ENCODE measurements at places on chromosomes 12 and 14. TPM values are rescaled to one million over a fixed set of nuclear protein-coding genes. Genes with fewer than 3 reads are reported as not detected.

DNA sequence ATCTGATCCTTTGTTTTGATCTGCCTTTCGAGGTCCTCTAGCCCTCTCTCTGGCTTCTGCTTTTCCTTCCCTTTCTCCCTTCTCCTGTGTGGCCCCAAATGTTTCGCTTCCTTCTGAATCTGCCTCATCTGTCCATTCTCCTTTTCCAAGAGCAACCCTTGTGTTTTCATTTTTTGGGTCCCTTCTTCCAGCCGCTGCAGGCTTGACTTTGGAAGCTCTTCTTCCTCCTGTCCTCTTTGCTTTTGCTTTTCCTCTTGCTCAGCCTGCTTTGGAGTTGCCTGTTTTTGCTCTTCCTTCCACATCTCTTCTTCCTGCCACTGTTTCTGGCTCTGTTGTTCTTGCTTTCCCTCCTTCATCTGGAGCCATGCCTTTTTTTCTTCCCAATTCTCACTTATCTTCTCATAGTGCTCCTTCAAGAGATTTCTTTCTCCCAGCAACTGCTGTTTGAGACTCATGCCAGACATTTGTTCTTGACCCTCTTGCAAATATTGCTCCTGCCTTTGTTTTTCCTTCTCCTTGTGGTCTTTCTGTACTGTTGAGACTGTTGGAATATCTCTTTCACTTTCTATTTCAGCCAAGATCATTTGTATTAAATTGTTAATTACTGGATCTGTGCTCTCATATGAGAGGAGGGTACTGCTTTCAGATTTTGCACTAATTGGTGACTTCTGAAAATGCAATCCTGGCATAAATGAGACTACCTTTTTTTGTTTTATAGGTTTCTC lies 42.4 kb downstream of the FAM186A start:
- no peak for DNase-seq

DNA sequence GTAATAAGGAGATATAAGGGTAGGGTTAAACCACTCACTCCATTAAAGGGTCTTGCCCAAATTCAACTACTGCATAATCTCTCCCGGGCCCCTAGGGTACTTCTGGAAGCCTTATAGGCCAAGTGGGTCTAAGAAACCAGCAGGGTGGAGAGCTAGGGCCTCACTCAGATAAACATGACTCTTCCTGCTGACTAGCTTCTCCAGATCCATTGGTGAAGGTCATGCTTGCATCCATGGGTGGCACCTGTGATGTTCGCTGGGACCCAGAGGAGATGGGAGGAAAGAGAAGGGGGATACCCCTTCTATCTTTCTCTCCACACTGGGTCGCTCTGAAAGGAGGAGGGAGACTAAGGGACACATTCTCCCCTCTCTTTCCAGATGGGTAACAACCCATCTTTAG lies 36.1 kb upstream of the HIGD1C start:
- DNase-seq = no peak

GRCh38 chr14:104343690-104344640 lies 205.6 kb downstream of the KIF26A start:
- no peak for DNase-seq

DNA sequence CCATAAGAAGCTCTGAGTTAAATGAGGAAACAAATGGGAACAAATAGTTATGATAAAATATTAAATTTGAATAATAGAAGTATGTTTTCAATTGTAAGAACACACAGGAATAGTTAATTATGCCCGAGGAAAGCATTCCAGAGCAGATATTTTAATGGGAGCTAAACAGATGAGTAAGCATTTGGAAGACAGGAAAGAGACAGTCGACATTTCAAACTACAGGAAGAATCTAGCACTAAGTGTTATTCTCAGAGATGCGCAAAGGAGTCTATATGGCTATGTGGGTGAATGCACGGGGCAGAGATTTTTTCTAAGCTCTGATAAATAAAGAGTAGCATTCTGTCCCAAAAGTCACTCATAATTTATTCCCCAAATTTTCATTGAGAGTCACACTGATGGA lies 64.5 kb upstream of the SSTR1 start:
- DNase-seq = no peak

The MSRB3 gene
- total RNA-seq = 9.9 TPM

DNA sequence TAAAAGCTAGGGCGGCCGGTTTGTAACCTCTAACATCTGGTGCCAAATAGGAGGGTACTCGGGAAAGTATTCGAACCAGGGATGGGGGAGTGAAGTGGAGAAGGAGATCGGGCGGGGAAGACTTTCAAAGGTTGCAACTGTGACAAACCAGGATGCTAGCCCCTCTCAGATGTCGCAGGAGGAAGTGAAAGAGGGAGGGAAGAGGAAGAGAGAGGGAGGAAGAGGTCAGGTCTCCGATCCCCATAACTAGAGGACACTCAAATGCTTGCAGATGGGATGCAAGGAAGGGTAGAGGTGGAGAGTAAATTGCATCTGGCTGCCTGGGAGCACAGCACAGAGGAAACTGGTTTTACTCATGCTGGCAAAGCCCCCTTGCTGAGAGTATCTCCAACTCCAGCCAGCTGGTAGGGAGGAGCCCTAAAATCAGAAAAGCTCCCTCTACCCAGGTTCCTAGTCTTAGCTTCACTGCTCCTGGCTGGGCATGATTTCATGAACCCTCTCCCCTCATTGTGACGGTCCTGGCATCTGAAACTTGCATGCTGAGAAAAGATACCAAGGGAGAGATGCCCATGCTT lies 696.7 kb upstream of the TBX3 start:
- DNase-seq = no peak

GRCh38 chr12:54239620-54240019 lies 40.3 kb downstream of the CBX5 start:
- DNase-seq = no peak

The KRT77 gene
- not detected for total RNA-seq

The SETD3 gene
- 36.6 TPM for total RNA-seq

The SMCO2 gene
- 0.35 TPM for total RNA-seq

DNA sequence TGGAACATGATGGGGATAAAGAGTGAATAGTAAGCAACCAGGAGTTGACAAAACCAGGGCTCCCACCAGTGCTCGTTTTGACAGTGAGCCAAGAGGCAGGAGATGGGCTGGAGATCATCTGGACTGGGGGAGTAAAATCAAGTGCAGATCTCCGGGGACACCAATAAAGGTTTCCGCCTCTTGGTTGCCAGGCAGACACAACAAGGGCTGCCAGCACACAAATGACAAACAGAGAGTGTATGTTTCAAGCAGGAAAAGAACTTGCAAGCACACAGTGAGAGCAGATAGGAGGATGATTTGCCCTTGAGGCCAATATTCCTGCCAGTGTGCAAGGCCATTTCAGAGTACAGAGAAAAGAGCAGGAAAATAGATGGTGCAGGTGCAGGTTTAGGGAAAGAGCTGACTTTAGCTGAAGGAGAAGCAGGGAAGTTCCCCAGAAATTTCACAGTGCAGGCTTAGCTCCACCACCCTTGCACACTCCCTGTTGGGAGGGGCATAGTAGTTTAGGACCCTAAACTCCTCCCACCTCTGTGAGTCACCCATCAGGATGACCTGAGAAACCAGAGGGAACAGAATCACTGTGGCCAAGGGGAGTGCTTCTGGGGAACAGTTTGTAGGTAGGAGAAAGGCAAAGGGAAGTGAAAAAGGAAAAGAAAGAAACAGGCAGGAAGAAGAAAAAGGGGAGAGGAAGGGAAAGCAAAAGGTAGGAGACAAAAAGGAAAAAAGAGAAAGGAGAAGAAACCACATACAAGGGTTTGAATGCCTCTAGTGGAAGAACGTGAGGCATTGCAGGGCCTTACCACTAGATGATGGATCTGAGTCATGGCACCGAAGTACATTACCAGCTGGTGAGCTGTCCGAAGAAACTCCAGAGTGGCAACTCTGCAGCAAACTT lies 404.4 kb downstream of the SLC6A15 start:
- DNase-seq = peak; percentile 82

GRCh38 chr12:93847517-93848474 lies 170.6 kb downstream of the CRADD start:
- no peak for DNase-seq

- DNase-seq = no peak
Observed at GRCh38 chr12:130320536-130320935, 17.2 kb upstream of the PIWIL1 start.

- no peak for DNase-seq
Observed at GRCh38 chr14:89386212-89386886, 30.7 kb downstream of the FOXN3 start.

DNA sequence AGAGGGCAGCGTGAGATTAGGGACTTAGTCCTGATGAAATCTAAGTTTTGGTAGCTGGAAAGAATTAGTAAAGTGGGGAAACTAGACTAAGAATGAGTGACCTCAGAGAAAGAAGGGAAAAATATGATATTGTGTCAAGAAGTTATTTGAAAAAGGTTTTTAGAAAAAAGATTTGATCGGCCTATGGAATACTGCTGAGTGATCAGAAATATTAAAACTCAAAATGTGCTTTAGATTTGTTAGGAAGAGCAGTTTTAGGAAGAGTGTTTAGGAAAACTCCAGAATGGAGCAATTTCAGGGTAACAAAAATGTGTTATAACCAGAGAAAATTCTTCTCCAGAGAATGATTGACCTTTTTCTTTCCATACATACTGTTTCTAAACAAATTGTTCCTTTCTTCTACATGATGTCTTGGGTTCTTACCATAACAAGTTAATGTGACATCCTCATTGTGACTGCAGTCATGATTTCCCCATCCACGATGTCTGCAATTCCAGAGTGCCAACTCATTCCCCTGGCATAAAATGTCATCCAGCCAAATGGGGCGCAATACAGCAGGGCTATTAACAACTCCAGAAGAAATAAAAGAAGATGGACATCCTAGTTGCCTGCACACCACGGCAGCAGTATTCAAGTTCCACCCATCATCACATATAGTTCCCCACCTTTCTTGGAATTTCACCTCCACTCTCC lies 11.8 kb downstream of the CD163L1 start:
- DNase-seq = no peak

The KIF26A gene
- 1.4 TPM for total RNA-seq

- no peak for DNase-seq
Observed at GRCh38 chr14:76781648-76782051, 20.4 kb downstream of the VASH1 start.

DNA sequence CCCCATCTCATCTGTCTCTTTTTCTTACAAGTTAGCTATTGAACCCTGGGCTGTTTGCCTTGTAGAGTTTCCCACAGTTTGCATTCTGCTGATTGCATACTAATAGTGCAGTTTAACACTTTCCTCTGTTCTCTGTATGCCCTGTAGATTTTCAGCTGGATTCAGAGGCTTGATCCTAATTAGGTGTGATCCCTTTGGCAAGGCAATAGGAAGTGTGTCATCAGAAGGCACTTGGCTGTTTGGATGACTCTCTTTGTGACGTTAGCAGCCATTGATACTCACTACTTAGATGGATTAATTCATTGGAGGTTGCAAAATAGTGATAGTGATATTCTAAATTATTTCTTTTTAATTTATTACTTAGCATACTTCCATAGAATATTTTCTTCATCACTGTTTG lies 33.6 kb downstream of the FUT8 start:
- peak; percentile 6 for DNase-seq

DNA sequence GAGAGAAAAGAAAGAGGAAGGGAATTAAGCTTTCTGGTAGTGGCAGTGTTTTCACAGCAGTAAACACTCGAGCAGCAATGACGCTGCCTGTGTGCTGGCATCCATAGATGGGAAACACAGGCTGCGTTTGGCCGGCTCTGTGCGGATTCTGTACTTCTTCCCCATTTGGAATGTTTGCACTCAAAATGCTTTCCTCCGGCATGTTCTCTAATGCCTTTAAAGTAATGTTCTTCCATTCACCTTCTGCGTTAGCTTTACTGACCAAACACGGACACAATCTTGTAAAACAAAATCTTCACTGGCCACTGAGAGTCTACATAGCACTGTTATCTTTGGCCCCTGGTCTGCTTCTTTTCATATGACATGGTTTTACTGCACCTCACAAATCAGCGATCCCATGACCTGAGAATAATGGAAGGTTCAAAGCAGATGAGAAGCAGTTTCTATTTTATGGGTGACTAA lies 31.4 kb downstream of the DCP1B start:
- no peak for DNase-seq

The BEST3 gene
- 1.6 TPM for total RNA-seq

DNA sequence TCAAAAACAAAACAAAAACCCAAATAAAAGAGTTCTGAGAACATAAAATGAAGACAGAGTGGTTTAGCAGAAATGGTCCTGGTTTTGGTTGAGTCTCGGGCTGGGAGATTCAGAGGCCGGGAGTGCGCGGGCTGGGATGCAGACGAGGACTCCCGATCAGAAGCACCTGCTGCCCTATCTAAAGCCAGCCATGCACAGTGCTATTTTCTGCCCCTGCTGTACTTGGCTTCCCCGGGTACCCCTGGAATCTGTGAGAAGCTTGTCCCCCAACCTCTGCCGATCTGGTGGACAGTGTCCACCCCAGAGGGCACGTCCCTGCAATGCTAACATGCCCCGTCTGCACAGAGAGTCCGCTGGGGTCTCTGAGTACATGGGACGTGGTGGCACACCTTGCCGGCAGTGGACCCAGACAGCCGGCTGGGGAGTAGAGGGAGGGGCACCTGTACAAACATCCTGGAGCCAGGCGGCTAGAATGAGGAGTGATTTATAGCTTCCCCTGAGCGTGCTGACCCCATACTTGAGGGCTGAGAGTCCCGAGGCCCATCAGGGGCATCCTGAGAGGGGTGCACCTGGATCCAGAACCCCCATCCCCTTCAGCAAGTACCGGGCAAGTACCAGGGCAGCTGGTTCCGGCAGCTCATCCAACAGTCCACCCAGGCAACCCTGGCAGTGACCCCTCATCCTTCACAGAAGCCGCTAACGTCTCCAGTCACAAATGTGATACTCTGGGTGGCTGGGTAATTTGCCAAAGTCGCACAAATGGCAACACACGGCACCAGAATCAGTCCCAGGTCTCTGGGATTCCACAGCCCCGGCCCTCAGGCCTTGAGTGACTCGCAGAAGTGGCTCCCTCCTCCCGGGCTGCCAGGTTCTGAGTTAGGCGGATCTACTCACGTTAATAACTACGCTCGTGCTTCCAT lies 37.1 kb downstream of the CHGA start:
- no peak for DNase-seq

GRCh38 chr14:100063314-100063941 lies 1.8 kb upstream of the EVL start:
- DNase-seq = no peak

DNA sequence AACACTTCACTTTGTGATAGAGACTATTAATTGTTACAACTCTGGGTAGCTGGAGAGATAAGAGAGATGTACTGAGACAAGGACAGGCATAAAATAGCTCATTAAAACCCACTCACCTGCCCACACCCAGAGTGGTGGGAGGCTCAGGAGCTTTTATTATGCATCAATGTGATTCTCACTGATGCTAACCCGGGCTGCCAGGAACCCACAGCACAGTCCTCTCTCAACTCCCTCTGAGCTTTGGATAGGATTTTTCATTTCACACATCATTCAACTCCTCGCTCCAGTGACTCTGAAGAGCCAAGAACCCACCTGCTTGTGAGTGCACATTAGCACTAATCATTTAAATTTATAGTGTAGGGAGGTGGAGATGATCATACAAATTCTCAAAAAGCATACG lies 827.9 kb downstream of the FLRT2 start:
- no peak for DNase-seq

- no peak for DNase-seq
Observed at GRCh38 chr14:68291820-68292219, 472.2 kb downstream of the RAD51B start.

Measured in HT1080 (cell line).